ENCODE measurements at places on chromosomes 13 and 19.

GRCh38 chr13:50106559-50106958 lies 91.3 kb downstream of the KCNRG start:
- DNase-seq = no peak

GRCh38 chr19:9296336-9296735 lies 13.3 kb downstream of the ZNF699 start:
- no peak for DNase-seq

DNA sequence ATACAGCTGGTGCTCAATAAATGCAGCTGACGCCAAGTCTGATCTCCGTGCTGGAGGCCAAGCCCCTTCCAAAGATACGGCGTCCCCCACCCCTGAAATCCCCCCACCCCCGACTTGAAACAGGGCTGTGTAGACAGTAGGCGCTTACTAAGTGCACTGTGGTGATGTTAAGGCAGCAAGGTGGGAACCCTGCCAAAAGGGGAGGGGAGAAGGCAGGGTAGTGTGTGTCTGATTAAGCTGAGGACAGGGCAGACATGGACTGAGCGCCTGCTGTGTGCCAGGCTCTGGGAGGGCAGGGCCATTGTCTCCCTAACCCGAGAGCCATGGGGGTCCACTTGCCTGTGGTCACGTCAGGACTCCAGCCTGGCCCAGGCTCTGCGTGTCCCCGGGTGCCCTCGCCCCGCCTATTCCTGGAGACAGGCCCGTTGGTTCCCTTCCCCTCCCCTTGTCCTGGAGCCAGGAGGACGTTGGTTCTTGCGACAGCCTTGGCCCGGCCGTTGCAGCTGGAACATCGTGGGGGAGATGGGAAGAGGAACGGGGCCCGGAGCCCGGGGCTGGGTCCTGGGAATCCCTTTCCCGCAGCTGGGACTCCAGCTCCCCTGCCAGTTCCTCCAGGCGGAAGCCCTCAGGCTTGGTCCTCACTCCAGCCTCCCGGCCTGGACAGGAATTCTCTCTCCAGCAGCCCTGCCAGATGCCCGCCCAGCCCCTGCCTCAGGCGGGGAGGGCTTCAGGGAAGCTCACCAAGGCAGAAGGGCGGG lies 1.7 kb upstream of the ELANE start:
- DNase-seq = no peak

GRCh38 chr13:48492096-48492440 lies 40.8 kb downstream of the RCBTB2 start:
- DNase-seq = no peak

DNA sequence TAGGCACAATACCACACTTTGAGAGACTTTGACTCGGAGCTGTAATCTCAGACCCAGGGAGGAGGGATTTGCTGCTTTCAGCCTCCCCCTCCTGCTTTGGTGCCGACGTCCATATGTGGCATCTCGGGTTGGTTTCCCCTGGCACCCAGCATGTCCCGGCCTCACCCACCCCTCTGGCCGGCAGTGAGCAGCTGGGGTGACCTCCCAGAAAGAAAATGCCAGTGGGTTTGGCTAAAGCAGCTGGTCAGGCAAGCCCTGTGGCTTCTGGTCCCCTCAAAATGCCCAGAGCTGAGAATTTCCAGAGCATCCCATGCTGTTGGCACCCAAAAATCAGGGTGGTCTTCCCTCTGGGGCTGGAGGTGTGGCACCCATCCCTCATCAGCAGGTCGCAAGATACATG lies 34.1 kb downstream of the INSR start:
- no peak for DNase-seq

- no peak for DNase-seq
Observed at GRCh38 chr13:72959643-72960042, 99.2 kb upstream of the KLF5 start.

DNA sequence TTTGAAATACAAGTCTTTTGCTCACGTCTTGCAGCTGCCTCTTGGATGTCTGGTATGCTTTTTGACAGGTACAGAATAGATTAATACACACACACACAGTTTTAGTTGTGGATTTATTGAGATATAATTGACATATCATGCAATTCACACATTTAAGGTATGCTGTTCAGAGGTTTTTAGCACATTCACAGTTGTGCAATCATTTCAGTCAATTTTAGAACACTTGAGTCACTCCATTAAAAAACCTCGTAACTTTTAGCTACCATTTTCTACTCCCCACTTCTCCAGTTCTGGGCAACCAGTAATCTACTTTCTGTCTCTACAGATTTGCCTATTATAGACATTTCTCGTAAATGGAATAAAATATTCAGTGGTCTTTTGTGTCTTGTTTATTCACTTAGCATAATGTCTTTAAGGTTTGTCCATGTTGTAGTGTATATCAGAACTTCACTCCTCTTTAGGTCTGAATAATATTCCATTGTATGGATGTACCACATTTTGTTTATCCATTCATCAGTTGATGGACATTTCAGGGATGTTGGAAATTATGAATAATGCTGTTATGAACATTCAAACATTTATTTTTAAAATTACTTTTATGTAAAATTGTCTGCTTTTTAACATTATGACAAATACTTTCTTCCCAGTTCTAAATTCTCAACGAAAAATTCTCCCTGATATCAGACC lies 2.5 kb upstream of the ZMYM2 start:
- no peak for DNase-seq

DNA sequence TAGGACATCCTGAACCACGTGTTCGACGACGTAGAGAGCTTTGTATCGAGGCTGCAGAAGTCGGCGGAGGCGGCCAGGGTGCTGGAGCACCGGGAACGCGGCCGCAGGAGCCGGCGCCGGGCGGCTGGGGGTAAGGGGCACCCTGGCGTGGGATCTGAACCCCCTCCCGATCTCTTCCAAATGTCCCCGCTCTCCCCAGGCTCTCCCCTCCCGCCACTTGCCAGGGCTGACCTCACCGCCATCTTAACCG lies 6.0 kb downstream of the EPS8L1 start:
- DNase-seq = no peak

GRCh38 chr13:46492946-46493345 lies 60.0 kb upstream of the LRCH1 start:
- no peak for DNase-seq

DNA sequence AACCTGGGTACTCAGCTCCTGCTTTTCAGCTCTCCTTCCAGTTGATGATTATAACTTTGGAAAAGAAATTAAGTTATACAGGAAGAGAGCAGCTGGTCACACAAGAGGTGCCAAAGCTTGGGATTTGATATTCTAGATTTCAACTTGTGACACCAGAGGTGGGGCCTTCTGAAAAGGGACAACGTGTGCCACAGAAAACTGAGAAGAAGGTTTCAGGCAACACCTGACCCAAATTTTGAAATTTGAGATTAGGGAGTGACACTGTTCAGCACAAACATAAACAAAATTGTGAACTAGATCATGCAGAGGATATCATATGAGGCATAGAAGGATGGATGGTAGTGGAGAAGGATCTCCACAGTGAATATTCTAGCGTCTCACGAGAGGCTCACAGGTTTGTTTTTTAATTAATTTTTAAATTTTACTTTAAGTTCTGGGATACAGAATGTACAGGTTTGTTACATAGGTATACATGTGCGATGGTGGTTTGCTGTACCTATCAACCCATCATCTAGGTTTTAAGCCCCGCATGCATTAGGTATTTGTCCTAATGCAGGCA lies 379.7 kb downstream of the ENOX1 start:
- no peak for DNase-seq

DNA sequence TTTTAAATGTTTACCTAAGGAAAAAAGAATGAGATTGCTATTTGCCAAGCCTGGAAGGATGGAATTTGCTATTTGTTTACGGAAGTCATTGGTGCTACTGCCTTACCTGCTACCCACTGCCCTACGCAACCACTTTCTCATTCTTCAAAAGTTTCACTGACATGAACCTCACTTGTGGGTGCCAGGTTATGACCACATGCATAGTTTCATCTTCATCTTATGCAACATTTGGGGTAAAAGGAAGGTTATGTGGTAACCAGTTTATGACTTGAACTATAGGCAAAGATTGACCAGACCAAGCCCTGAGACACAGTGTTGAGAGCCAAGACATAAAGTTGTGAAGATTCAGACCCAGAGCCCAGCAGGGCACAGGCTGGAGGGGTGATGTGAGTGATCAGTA lies 142.5 kb downstream of the LACC1 start:
- DNase-seq = no peak

GRCh38 chr13:24050292-24050711 lies 110.2 kb upstream of the SPATA13 start:
- DNase-seq = no peak

- no peak for DNase-seq
Observed at GRCh38 chr13:106187501-106188095, 347.9 kb downstream of the EFNB2 start.

DNA sequence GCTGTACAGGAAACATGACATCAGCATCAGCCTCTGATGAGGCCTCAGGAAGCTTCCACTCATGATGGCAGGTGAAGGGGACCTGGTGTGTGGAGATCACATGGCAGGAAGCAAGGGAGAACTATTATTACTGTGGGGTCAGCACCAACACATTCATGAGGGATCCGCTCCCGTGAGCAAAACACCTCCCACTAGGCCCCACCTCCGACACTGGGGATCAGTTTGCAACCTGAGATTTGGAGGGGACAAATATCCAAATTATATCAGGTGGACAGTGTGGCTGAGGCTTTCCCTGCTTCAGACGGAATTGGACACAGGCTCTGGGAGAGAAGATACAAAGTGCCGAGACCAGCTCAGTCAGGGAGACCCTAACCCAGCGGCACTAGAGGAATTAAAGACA lies 5.7 kb upstream of the ZNF792 start:
- no peak for DNase-seq

GRCh38 chr19:42601811-42602443 lies 7.2 kb upstream of the CEACAM8 start:
- DNase-seq = no peak

DNA sequence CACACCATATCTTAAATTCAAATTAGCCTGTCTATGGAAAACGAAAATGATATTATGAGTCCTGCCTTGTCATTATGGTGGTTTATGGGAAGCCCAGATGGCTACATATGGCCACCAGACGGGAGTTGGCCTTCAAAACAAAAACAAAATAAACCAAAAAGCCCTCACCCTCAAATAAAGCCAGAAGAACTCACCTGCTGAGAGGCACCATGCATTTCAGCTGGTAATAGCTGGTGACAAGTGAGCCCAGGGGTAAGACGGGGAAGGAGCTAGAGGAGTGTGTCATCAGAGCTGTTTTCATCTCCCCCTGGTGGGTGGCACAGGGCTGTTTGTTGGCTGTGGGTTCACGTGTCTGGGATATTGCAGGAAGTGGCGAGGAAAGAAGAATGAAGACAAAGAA lies 152.9 kb downstream of the EFNB2 start:
- no peak for DNase-seq

GRCh38 chr19:6732803-6733337 lies 4.5 kb downstream of the GPR108 start:
- DNase-seq = no peak

- DNase-seq = no peak
Observed at GRCh38 chr19:33998739-33999345, 173.5 kb upstream of the LSM14A start.

DNA sequence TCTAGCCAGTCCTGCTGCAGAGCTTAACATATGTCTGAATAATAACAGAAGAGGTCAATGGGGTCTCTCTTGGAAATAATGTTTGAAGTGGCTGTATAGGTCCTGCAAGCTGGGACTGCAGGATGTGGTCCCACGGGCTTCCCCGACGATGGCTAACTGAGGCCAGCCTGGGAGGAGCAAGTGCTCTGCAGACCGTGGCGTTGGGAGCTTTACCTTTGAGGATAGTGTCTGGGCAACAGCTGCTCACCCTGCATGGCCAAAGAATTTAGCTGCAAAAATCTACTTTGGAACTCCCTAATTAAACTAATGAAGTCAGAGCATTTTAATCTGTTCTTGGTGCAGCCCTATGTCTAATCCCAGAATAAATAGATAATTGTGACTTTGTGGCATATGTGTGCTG lies 18.2 kb upstream of the AMER2 start:
- DNase-seq = no peak

- DNase-seq = no peak
Observed at GRCh38 chr13:66509175-66509574, 721.0 kb downstream of the PCDH9 start.

GRCh38 chr19:29860492-29860891 lies 48.7 kb downstream of the CCNE1 start:
- no peak for DNase-seq

GRCh38 chr13:113446488-113446854 lies 6.8 kb downstream of the ADPRHL1 start:
- DNase-seq = no peak

GRCh38 chr13:76868371-76868770 lies 17.8 kb downstream of the KCTD12 start:
- no peak for DNase-seq

DNA sequence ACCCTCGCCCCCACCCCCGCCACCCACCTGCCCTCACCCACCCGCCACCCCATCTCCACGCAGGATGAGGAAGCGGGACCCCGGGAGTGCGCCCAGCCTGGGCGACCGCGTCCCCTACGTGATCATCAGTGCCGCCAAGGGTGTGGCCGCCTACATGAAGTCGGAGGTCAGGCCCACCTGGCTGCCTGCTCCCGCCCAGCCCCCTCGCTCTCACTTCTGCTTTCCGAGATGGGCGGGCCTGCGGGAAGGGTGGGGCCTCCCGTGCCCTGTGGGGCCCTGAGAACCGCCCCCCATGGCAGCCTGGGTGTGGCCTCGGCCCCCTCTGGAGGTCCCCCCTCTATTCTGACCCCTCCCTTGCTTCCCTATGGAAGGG lies 3.1 kb upstream of the SPIB start:
- DNase-seq = no peak

DNA sequence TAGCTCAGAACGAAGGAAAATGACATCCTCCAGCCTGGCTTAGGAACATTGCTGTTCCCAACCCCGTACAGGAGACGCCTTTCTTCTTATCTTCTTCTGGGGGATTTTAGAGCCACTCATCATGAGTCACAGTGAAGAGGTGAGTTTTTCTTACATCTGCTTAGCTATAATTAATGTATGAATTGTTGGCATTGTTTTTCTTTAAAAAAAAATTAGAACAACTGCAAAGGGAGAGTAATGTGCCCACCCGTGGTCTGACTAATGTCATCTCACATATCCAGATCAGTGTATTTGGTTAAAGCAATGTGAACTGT lies 310.6 kb upstream of the TSHZ3 start:
- no peak for DNase-seq

DNA sequence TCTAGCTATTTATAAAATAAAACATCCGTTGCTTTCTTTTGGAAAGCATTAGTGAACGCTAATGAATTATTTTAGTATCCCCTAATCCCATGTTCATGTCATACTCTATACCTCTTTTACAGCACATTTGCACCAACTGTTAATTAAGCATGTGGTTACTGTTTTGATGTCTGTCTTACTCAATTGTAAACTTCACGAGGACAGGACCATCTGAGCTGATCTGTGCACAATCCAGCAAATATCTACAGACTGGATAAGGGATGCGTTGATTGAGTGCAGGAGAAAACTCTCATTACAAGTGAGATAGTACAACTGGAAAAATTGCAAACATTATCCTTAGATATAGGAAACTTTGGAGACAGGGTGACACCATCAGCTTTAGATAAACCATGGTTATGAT lies 201.1 kb downstream of the PCDH20 start:
- no peak for DNase-seq

- no peak for DNase-seq
Observed at GRCh38 chr13:100789968-100790367, 115.4 kb upstream of the TMTC4 start.
